ENCODE measurements at places on chromosomes 3 and 15.

GRCh38 chr3:134666885-134667284 is 16.1 kb upstream of the KY start:
- DNase-seq: no peak

DNA sequence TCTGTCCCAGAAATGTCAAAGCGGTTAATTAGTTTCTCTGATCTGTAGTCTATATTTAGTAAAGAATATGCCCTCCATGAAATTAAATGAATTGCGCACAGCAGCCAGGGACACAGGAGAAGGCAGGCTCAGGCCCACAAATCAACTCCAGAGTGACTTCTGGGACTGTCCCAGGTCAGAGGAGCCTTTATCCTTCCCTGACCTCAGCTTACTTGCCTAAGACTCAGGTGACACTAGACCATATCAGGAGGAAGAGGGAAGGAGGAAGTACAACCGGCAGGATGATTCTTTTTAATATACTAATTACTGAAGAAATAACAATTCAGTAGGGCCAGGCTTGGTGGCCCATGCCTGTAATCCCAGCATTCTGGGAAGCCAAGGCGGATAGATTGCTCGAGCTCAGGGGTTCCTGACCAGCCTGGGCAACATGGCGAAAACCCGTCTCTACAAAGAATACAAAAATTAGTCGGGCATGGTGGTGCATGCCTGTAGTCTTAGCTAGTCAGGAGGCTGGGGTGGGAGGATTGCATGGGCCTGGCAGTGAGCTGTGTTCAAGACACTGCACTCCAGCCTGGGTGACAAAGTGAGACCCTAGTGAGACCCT is 1.8 kb upstream of the GPR15 start:
- no peak for DNase-seq

DNA sequence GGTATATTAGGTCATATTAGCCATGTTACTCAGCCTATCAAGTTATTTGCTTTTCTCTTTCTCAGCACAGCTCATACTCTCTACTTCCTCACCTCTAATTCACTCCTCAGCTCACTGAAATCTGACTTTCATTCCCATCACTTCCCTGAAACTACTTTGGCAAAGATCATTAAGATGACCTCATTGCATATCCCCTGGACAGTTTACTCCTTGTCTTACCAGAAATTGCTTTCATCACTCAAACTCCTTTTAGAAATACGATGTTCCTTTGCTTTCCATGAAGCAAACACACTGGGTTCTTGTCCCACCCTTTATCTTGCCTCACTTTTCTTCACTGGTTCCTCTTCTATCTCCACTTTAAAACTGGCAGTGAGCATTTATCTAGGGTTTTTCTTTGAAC is 354.4 kb downstream of the TUSC7 start:
- no peak for DNase-seq

GRCh38 chr3:188026191-188026968 is 127.6 kb upstream of the LPP start:
- no peak for DNase-seq

GRCh38 chr3:134030379-134031347 is 938 bp upstream of the SLCO2A1 start:
- DNase-seq: no peak

DNA sequence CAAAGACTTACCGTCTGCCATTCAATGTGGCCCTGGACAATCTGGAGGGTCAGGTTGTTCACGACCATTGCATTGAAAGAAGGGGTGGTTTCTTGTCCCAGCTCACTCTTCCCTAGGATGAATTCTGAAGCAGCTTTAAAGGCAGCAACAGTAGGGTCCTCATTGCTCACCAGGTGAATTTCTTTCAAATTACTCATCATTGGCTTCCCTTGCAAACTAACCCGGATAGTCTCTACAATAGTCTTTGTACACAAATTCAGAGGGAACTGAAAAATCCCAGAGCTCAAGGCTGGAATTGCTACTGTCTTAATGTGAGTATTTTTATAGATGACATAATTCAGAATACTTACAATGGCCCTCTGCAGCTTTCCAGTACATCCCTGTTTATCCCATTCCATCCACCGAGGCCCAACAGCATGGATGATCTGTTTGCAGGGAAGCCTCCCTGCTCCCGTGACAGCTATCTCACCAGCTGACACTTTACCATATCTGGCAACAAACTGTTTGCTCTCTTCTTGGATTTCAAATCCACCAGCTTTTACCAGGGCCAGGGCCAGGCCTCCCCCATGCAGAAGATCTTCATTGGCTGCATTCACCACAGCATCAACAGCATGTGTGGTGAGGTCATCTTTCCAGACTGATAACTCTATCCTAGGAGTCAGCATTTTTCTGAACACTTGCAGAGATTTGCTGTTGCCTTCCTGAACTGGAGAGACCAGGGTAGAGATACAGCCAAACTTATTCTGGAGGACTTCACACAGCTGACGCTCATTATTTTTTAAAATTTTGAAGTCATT is 8.6 kb downstream of the PARP9 start:
- no peak for DNase-seq

GRCh38 chr15:37764733-37765191 is 169.7 kb upstream of the TMCO5A start:
- DNase-seq: no peak

GRCh38 chr3:171377859-171378258 is 82.3 kb downstream of the TNIK start:
- DNase-seq: no peak

DNA sequence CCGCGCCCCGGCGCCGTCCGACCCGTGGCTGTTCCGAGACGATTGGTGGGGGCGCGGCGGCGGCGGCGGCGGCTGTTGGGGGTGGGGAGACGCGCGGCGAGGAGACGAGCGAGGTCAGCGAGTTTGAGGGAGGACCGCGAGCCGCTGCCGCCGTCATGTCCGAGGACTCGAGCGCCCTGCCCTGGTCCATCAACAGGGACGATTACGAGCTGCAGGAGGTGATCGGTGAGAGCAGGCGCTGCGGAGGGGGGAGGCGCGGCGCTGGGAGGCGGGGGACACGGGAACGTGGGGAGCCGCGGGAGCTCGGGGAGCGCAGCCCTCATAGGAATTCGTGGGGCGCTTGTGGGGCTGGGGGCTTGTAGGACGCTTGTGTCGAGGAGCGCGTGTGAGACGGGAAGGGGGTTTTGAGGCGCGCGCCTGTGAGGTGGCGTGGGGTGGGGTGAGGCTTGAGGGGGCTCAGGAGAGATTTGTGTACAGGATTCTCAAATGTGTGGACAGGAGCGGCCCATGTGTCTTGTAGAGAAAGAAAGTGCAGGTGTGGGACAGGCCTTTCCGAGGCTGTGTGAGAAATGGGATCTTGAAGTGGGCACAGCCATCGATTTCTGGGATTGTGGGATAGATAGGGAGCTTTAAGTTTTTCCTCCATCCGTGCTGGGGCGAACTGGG is 518 bp downstream of the OXSR1 start:
- no peak for DNase-seq

DNA sequence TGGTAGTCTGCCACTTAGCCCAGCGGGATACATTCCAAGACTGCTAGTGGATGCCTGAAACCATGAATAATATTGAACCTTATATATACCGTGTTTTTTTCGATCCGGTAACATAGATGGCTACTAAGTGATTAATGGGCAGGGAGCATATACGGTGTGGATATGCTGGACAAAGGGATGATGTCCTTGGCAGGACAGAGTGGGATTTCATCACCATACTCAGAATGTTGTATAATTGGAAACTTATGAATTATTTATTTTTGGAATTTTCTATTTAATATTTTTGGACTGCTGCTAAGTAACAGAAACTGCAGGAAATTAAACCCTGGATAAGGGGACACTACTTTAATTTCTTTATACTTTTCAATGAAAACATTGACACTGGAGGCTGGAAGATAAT is 53.2 kb downstream of the ASTE1 start:
- no peak for DNase-seq

GRCh38 chr3:195066441-195066841 is 204.5 kb downstream of the XXYLT1 start:
- no peak for DNase-seq
